Activated CD4-positive, alpha-beta T cell treated with anti-CD3 and anti-CD28 coated beads for 24 hours (primary cell): ENCODE measurements at places on chromosomes 1 and 21.

GRCh38 chr1:173362543-173362942 is 114.6 kb upstream of the PRDX6 start:
- no peak for DNase-seq

- DNase-seq, result no peak
These were observed 379.2 kb upstream of the SPAG17 start for GRCh38 chr1:118563981-118564951.

GRCh38 chr1:7644086-7644485 is 127.0 kb upstream of the VAMP3 start:
- DNase-seq, result no peak

DNA sequence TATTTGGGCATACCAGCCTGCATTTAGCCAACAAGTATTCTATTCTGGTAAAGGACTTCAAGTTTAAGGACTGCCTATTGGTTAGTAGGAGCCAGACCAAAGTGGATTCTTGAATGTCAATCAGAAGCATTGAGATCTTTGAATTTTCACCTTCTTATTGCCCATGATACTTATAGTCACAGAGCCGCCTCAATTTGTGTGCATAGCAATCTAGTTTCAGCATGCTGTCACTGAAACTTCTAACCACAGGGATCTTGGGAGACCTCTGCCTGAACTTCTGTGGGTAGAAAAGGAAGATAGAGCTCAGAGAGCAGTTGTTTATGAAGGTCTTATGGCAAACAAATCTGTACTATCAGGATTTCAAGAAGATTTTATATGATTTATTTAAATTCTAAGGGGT is 501.4 kb upstream of the USP24 start:
- no peak for DNase-seq

DNA sequence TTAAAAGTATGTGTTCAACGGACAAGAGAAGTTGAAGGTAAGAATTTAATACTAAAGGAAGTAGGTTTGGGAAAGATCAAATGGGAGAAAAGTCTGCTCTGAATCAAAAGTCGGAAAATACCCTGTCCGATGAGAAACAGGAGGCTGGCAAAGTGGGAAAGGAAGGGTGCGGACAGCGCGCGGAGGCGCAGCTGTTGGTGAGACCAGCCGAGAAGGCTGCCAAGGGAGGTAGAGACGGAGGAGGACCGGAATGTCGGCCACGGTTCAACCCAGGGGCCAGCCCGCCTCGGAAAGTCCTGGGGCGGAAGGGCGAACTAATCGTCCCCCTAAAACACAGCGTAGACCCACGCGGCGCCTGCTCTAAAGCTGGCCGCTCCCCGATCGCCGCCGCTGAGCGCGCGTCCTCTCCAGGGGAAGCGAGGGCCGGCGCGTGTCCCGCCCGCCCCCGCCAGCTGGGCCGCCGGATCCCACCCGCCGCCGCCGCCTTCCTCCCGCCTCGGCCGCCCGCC is 639 bp upstream of the SPATA1 start:
- DNase-seq, result no peak

- no peak for DNase-seq
These were observed 31.5 kb downstream of the RNF220 start for GRCh38 chr1:44436401-44437106.

- no peak for DNase-seq
These were observed 37.3 kb downstream of the RGL1 start for GRCh38 chr1:183841950-183842794.

DNA sequence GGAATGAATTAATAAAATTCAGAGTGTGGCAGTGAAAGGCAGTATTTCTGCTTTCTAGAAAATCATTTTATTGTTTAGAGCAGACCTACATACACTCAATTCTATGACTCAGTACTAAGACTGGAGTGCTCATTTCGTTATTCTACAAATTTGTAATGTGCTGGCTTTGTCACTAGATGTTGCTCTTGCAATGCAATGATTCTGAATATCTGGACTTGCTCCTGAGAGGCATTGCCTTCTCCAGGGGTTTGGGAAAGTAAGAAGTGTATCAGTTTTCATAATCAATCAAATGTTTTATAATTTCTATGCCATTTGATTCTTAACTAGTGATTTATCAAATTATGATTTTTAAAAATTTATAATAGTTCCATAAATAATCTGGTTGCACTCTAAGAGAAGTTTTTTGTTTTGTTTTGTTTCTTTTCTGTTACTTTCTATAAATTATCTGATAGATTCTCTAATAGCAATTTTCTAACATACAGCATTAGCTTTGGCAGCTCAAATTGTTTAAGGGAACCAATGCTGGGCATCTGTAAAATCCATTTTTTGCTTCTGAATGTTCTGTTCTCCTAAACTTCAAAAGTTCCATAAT is 280.5 kb upstream of the SGIP1 start:
- no peak for DNase-seq

- no peak for DNase-seq
These were observed 241.1 kb downstream of the NPHP4 start for GRCh38 chr1:5751163-5751540.

DNA sequence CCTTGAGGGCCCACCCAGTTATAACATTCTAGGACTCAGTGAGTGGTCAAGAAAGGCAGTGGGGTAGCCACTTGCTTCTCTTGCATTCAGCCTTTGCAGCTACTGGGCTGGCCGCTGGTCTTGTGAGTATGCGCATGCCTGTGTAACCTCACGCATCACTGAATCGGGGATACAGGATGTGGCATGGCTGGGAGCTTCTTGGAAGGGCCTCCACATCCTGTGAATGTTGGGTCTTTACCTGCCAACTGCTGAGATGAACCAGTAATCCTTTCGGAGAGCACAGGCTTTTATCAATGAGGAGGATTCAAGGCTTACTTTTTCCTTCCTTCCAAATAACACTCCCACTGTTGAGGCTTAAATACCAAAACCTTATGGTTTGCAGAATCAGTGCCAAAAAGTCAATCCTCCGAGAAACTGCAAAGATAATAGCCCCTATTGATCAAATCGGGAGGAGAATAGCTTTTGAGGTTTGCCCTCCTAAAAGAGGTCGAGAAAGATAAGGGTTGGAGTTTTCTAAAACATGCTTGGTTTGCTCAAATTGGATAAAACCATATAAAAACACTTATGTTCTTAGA is 198.9 kb upstream of the UBE2U start:
- DNase-seq, result no peak

- DNase-seq, result no peak
These were observed 10.8 kb upstream of the OSBPL9 start for GRCh38 chr1:51605961-51606723.

GRCh38 chr1:207352554-207352953 is 31.1 kb downstream of the CD55 start:
- no peak for DNase-seq

GRCh38 chr1:22508991-22509390 is 54.3 kb upstream of the EPHA8 start:
- DNase-seq, result no peak

DNA sequence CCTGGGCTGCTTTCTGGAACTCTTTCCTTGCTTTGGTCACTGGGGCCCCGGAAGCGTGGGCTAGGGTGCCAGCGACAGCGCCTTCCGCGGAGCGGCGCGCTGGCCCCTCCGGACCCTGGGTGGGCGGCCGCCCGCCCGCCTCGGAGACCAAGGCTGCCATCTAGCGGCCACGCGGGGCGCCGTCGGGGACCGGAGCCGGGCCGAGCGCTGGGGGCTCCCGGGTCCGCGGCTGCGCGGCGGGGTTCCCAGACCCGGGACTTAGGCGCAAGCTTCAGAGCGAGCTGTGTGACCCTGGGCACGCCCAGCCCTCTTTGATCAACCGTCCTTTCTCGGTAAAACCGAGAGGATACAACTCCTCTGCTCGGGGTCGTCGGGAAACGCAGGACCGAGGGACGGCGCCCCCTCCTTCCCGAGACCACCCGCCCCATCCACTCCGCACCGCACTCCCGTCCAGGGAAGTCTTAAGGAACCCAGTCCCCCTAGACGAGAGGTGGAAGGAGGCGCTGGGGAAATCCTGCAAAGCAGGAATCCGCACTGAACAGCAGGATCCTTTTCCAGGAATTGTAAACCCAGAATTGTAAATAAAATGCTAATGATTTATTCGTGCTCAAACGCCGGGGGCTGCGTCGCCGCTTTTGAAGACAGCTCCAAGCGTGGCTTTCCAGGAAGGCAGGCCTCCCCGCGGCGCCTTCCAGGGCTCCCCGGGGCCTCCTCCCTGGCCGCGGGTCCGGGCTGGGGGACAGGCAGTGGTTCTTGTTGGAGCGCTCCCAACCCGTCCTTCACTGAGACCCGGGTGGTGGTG is 41.2 kb downstream of the RRAGC start:
- DNase-seq, result peak; percentile 36

GRCh38 chr1:153750026-153750995 is 22.5 kb downstream of the INTS3 start:
- no peak for DNase-seq

GRCh38 chr1:3614755-3615742 is 3.7 kb upstream of the MEGF6 start:
- no peak for DNase-seq

- DNase-seq, result no peak
These were observed 52.5 kb downstream of the ETS2 start for GRCh38 chr21:38858026-38858811.

DNA sequence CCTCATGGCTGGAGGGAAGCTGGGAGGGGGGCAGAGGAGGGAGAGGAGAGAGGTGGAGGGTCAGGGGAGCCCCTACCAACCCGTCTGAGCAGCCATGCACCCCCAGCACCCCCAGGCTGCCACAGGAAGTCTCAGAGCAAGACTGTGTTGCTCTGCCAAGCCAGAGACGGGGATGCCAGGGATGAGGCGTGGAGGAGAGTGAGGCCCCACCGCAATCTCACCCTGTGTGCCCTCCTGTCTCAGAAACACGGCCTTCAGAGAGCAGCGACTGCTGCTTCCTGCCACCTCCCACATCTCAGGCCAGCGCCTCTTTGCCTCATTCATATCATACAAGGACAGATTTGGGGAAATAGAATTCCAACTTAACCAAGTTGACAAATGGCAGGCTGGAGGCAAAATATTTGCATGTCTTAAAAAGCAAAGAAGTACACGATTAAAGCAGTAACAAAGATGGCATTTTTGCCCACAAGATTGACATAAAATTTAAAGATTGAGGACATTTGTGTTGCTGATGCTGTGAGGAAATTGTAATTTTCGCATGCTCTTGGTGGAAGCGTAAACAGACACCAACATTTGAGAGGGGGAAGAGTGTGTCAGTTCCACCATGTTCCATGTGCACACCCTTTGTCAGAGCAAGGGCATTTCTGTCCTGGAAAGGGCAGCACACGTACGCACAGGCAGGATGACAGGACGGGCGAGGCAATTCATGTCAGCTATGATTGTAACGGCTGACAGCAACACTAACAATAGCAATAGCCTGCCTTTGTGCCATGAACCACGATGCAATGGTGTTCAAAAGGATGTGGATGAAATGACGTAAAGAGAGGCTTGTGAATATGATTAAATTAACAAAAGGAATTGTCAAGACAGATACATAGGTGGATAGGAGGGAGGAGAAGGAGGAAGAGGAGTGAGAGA is 59.0 kb upstream of the BACE2 start:
- DNase-seq, result no peak
